ENCODE measurements at places on chromosomes 2 and 18. TPM values are rescaled to one million over a fixed set of nuclear protein-coding genes. Genes with fewer than 3 reads are reported as not detected.

The SLC30A3 gene
- 0.03 TPM for total RNA-seq

The CRYGD gene
- total RNA-seq: not detected

The POTEC gene
- under 0.01 TPM for total RNA-seq

The ZNF892 gene
- 5.5 TPM for total RNA-seq

The LDLRAD4 gene
- 1.8 TPM for total RNA-seq

The CREG2 gene
- 2.4 TPM for total RNA-seq

All from smooth muscle cell of the pulmonary artery (primary cell).